ENCODE measurements at places on chromosomes 2 and 18.

DNA sequence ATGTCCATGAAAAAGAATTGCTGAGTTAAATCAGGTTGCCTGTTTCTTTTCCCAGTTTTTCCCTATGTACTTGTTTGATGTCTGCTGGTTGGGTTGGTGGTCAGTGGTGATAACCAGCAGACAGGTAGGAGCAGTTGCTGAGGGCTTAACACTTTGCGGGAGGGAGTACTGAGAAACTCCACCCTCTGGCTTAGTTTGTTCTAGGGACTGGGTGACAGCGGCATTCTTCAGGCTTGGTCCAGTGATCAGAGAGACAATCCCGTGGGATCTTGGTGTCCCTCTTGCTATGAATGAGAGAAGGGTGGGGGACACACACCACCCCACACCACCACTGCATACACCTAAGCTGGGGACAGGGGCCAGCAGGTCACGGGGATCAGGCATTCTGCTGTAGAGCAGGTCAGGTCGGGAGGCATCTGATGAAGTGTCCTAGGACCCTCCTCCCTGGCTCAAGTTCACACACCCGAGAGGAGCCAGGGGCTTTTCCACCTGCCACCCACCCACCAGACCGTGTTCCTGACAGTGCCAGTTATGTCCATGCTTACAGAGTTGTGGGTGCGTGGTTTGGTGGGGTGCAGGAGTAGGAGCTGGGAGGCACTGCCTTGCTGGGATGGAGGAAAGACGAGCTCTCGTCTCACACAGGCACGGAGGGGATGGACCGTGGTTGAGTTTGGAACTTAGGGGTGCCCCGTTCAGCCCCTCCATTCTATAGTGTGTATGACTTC is 21.3 kb upstream of the ALLC start:
- DNase-seq, result no peak

DNA sequence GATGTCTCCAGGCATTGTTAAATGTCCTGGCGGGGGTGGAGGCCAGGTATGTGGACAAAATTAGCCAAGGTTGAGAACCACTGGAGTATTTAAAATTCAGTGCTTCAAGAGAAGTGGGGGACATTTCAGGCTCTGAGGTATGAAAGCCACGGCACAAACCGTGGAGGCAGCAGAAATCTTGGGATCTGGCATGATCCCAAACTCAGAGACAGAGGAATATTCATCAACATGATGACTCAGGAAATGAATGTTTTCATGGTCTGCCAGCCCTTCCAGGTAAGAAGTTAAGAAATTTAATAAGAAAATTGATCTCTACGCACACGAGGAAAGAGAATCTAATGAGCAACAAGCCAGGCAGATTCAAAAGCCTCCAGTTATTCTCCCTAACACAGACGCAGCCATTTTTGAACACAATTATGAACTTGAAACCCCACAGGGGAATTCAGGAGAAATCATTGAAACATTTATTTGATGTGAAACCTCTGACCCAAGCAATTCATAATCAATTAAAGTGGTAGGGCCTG is 11.3 kb upstream of the GRP start:
- DNase-seq, result no peak

DNA sequence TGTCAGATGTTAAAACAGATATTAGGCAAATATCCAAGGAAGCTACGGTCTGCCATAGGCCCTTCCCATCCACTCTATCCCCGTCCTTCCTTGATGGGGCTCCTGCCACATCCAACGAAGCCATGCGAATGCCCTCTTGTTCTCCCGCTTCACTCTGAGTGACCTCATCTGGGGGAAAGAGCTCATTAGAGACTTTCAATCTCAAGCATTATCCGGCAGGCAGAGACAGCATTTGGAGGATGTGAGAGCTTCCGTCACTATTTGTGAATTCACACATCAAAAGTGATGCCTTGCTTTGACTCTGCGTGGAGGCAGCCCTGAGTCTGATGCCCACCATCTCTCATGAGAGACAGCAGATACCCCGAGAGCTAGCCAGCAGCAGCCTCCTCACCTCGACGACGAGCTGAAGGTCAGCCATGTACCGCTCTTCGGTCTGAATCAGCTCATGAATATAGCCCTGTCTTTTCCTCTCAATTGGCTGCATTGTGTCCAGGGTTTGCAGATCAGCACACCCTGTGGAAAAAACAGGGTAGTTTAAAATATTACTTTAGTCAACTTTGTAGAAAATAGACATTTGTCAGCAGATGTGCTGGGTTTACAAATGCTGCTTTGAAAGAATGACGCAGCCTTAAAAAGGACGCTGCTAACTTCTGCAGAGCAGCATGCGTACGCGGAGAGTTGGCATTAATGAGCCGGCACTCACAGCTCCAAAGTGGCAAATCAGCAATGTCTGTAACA is 45.9 kb downstream of the FAM228A start:
- no peak for DNase-seq

DNA sequence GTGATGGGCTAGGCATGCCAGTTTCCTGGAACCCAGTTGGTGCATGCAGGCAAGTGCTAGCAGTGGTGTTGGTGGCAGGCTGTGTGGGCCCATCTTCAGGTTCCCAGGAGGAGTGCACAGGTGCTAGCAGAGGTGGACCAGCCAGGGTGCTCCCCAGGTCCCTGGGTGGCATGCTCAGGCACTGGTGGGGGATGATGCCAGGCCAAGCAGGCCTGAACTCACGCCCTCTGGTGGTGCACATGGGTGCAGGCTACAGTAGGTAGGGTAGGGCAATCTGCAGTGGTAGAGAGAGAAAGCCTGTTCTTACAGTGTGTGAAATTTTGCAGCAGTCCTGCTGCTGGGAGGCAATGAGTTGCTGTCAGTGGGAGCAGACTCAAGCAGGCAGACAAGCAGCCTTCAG is 1651.8 kb downstream of the DPP10 start:
- DNase-seq, result no peak

- no peak for DNase-seq
Measured at GRCh38 chr2:104758199-104758620, 95.7 kb upstream of the POU3F3 start.

DNA sequence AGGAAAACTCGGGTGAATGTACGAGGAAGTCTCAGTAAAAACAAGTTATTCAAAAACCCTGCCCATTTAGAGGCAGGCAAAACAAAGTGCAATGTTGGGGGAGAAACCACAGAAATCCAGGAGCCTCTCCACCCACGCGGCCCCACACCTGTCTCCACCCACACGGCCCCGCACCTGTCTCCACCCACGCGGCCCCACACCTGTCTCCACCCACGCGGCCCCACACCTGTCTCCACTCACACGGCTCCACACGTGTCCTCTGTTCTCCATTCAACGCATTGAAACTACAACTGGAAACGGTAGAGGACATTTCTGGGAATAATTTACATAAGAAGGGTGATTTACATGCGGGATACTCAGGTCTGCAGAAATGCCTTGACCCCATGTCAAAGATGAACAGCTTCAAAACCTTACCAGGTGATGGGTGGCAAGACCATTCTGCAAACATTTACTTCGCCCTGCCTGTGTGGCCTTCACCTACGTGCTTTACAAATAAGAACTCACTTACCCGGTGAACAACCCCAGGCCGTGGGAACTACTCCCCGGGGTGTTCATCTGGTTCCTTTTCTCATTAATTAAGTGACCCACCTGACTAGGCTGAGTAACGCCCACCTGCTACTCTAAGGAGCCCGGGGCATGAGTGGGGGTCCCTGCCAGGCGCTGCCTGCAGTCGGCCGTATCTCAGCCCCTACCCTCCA is 100.4 kb downstream of the EIPR1 start:
- no peak for DNase-seq

- DNase-seq, result no peak
Measured at GRCh38 chr18:58177004-58177717, 133.1 kb downstream of the NEDD4L start.

GRCh38 chr2:37671816-37672103 is 318 bp upstream of the CDC42EP3 start:
- DNase-seq, result no peak

DNA sequence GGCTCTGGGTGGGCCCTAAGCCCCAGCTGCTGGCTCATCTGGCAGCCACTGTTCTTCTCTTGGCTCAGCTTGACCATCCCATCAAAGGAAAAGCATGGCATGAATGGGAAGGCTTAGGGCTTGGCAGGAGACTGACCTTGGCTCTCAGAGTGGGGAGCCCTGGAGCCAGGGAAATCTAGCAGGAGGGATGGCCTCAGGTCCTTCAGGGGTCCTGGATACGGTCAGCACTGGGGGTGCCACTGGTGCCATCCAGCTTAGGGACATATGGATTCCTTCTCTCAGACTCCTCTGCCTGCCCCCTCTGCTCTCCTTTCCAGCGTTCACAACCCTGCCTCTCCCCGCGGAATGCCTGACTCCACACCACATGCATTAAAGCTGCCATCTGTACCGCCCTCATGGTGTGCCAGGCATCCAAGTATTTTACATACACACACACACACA is 165.5 kb upstream of the HAAO start:
- DNase-seq, result no peak

DNA sequence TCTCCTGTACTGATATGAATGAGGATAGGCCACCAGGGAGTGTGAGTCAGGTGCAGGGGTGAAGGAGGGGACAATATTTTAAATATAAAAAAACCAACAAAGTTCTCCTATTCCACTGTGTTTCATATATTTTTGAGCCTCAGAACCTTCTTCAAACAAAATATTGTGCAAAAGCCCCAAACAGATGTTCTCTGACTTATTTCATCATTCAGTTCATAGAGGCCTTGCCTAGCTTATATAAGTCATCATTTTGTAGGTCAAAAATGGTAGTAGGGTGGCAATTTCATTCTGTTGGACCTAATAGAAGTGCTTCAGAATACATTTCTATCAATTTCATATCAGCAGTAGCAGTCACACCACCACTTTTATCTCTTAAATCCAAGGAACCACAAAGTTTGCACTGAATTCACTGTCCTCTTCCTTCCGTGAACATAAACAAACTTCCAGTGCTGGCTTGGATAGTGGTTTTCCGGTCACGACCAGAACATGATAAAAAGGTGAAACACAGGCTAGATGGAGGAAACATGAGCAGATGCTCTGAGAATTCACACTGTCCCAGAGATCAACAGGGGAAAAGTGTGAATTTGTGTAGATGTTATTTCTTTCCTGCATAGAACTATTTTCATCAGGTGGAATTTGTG is 99.1 kb downstream of the EN1 start:
- no peak for DNase-seq

- DNase-seq, result no peak
Measured at GRCh38 chr2:55888936-55889335, 34.6 kb downstream of the EFEMP1 start.

GRCh38 chr2:172340394-172340793 is 87.0 kb upstream of the ITGA6 start:
- DNase-seq, result no peak

- no peak for DNase-seq
Measured at GRCh38 chr2:104965900-104966299, 72.0 kb upstream of the MRPS9 start.

- DNase-seq, result no peak
Measured at GRCh38 chr2:58239243-58239925, 1.7 kb downstream of the FANCL start.

DNA sequence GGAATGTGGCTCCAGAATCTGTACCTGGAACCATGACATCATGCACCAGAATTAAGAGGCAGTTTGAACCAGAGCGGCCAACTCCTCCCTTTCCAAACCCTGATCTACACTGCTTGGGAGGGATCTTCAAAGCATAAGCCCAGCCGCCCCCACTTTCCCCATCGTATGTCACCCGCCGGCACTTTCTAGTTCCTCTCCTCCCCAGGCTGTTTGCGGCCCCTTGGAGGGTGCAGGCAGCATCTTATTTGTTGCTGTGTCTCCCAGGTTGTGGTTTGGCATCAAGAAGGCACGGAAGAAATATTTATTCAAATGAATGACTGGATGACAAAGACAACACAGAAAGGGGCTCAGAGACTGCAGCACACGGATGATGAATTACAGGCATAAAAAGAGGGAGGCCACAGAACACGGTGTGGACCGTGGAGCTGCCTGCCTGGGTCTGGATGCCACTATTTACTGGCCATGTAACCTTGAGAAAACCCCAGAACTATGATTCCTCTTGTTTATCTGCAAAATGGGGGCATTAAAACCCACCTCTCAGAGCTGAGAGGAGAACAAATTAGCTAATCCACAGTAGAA is 305.8 kb downstream of the EIPR1 start:
- no peak for DNase-seq

DNA sequence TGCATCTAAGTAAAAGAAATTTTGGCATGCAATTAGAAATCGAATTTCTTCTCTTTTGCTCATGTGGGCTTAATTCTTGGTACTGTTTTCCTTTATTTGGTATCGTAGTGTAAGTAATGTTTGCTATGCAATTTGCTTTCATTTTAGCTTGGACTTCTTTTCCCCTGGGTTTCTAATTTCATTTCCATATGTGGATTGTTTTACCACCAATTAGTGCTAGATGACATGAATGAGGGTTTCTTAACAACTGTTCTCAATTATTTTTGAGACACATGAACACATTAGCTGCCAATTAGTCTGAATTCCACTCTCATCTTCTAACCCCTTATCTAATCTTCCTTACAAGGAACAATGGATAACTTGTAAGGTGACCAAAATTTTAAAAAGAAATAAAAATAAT is 1047.2 kb upstream of the PIK3C3 start:
- no peak for DNase-seq

- DNase-seq, result no peak
Measured at GRCh38 chr2:40497251-40497859, 45.5 kb upstream of the SLC8A1 start.

- DNase-seq, result no peak
Measured at GRCh38 chr2:26238311-26238958, 6.0 kb downstream of the HADHA start.

- no peak for DNase-seq
Measured at GRCh38 chr2:222307143-222307756, 8.5 kb upstream of the PAX3 start.

DNA sequence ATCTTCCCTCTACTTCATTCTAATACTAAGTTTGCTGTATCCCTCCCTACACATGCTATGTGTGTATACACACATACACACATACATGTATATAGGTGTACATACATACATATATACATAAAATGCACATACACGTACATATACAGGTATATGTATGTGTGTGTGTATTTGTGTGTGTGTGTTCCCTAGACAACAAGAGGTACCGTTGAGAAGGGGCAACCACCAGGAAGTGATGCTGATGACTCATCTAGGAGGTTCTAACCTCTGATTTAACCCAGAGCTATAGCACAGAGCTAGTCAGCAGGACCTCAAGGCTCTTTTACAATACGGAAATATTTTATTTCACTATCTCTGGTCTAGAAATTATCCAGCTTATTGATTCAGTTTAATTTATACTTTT is 139.2 kb downstream of the LAMA3 start:
- DNase-seq, result no peak

DNA sequence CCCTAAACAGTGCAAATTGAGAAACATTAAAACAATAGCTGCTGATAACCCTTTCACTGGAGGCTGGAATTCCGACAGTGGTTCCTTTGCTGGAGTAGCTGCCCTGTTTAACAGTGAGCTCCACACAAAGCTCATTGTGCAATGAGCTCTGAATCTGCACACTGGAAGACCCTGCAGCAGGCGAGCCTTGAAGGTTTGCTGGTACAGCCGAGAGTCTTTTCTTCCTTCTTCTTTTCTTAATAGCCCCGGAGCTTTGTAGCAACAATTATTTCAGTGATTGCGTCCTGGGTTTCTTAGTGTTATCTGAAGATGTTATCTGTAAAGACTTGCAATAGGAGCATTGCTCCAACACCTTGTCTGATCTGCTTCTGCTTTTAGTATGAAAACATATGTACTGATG is 50.8 kb upstream of the CXCR4 start:
- no peak for DNase-seq
